Activated T-helper 1 cell treated with anti-CD3 and anti-CD28 coated beads, Interleukin-12 subunit alpha, Interleukin-12 subunit beta, Interleukin-2, Interleukin-4 antibody, amounts not matched to agents 30 ng/mL and 10 ng/mL and 1 ng/mL, durations not matched to agents 14 hours and 24 hours and 36 hours (primary cell): ENCODE measurements at places on chromosomes 11 and 22.

DNA sequence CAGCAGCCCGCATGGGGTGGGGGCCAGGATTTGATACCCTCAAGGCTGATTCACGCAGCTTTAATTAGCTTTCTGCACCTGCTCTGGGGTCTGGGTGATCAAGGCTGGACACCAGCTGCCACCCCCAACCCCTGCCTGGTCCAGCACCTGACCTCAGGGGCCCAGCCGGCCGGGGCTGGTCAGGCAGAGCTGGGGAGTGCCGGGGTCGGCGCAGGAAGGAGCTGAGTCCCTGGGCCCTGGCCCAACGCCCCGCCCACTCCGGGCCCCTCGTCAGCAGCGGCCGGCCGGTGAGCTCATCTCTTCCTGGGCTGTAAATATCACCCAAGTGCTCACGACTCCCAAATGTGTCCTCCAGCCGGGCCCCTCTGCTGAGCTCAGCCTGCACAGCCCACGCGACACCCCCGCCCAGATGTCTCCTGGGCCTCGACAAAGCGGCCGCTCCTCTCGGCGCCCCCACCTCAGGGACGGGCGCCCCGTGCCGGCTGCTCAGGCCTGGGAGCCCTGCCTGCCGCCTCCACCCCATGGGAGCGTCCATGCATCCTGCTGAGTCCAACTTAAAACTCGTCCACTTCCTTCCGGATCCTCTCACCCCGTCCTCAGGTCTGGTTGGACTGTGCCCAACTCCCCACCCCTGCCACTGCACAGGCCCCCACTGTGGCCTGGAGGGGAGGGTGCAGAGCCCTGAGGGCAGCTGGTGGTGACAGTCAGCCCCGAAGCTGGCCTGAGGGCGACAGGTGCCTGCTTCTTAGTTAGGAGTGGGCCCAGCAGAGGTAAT lies 29.0 kb downstream of the RTN4R start:
- no peak overlapping the region for H3K27ac ChIP-seq
- no peaks in the 10 kb centered on the region for H3K27me3 ChIP-seq
- H3K4me1 ChIP-seq: peaks cover 7% of the 10 kb centered on the region
- no peak for DNase-seq

- H3K36me3 ChIP-seq: no peaks in the 10 kb centered on the region
- H3K4me3 ChIP-seq: no peak overlapping the region
Measured at GRCh38 chr11:94700622-94701021, 67.5 kb upstream of the AMOTL1 start.

DNA sequence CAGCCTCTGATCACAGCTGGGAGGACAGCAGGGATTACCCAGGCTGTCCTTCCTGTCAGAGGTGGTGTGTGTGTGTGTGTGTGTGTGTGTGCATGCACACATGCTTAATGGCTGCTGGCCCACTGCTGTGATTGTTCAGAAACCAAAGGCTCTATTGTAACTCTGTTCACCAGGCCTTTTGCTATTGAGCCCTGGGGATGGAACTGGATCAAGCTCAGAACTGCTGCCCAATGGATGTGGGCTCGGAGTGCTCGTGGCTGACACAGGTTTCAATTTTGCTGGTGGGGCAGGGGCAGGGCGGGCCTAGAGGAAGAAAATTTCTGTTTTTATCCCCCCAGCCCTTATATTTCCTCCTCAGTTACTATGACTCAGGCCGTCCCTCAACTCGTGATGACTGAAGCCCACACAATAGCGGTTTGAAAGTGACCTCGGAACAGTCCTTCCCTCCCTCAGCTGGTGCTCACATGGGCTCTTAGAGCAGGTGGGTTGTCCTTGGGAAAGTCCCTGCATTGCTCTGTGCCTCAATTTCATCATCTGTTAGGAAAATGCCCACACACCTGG lies 359.3 kb downstream of the TENM4 start:
- H3K4me3 ChIP-seq: no peak overlapping the region
- no peak overlapping the region for H3K27ac ChIP-seq
- H3K36me3 ChIP-seq: no peaks in the 10 kb centered on the region

GRCh38 chr22:48241658-48242057 lies 1479.2 kb downstream of the TBC1D22A start:
- no peaks in the 10 kb centered on the region for H3K27me3 ChIP-seq
- no peak overlapping the region for H3K4me3 ChIP-seq
- no peak for DNase-seq

DNA sequence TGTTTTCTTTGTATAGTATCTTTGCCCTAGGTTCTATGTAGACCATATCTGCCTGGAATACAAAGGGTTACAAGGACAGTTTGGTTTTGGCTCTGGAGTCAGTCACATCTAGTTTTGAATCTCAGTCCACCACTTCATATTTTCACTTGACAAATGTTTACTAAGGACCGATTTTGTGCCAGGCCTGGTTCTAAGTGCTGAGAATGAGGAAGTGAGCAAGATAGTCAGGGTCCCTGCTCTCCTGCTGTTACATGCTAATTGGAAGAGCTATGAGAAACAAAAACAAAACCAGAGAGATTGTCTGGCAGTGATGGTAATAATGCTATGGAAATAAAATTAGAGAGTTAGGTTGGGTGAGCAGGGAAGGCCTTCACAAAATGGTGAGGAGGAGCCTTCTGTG lies 66.1 kb upstream of the ARHGAP20 start:
- H3K27ac ChIP-seq: no peak overlapping the region
- no peak overlapping the region for H3K4me3 ChIP-seq
- H3K27me3 ChIP-seq: no peaks in the 10 kb centered on the region
